ENCODE measurements at places on chromosomes 6 and 20. TPM values are rescaled to one million over a fixed set of nuclear protein-coding genes. Genes with fewer than 3 reads are reported as not detected.

GRCh38 chr20:46657137-46657536 lies 5.9 kb upstream of the SLC13A3 start:
- H3K4me3 ChIP-seq: no peak overlapping the region
- peaks cover 6% of the 10 kb centered on the region for H3K27me3 ChIP-seq
- H3K36me3 ChIP-seq: no peaks in the 10 kb centered on the region
- DNase-seq: no peak

DNA sequence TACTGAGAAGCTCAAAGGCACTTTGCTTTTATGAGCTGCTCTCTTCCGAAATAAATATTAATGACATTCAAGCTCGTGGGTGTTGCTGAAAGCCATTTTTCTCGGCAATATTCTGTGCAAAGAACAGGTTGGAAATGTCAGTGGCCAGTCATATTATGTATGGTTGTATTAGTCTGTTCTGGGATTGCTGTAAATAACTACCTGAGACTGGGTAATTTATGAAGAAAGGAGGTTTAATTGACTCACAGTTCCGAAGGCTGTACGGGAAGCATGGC lies 32.1 kb downstream of the TUBB2B start:
- H3K4me1 ChIP-seq: no peaks in the 10 kb centered on the region
- DNase-seq: no peak
- H3K4me3 ChIP-seq: no peak overlapping the region
- H3K27me3 ChIP-seq: no peaks in the 10 kb centered on the region
- H3K27ac ChIP-seq: no peak overlapping the region

ULBP2 gene
- total RNA-seq: 12.2 TPM

- no peaks in the 10 kb centered on the region for H3K36me3 ChIP-seq
- H3K4me1 ChIP-seq: peaks cover 20% of the 10 kb centered on the region
- H3K27ac ChIP-seq: no peak overlapping the region
- H3K27me3 ChIP-seq: no peaks in the 10 kb centered on the region
These were observed 42.8 kb upstream of the SLC22A23 start for GRCh38 chr6:3499603-3500002.

ENPP1 gene
- total RNA-seq: 21.5 TPM

- no peak for DNase-seq
- H3K27me3 ChIP-seq: no peaks in the 10 kb centered on the region
- H3K36me3 ChIP-seq: no peaks in the 10 kb centered on the region
- H3K4me3 ChIP-seq: no peak overlapping the region
- no peaks in the 10 kb centered on the region for H3K4me1 ChIP-seq
- H3K27ac ChIP-seq: no peak overlapping the region
These were observed 151.2 kb downstream of the RFX6 start for GRCh38 chr6:117028256-117028655.

PHACTR1 gene
- total RNA-seq: not detected

CRISP3 gene
- not detected for total RNA-seq

GRCh38 chr6:77535172-77535571 lies 71.9 kb upstream of the HTR1B start:
- no peak for DNase-seq
- H3K36me3 ChIP-seq: no peaks in the 10 kb centered on the region
- H3K27me3 ChIP-seq: no peaks in the 10 kb centered on the region
- H3K4me1 ChIP-seq: no peaks in the 10 kb centered on the region
- H3K4me3 ChIP-seq: no peak overlapping the region
- H3K27ac ChIP-seq: no peak overlapping the region

- H3K4me3 ChIP-seq: no peak overlapping the region
- H3K36me3 ChIP-seq: no peaks in the 10 kb centered on the region
- DNase-seq: no peak
- no peaks in the 10 kb centered on the region for H3K4me1 ChIP-seq
- H3K27me3 ChIP-seq: no peaks in the 10 kb centered on the region
- H3K27ac ChIP-seq: no peak overlapping the region
These were observed 55.5 kb upstream of the THEMIS start for GRCh38 chr6:127956260-127956888.

GRCh38 chr6:90538278-90539046 lies 48.4 kb downstream of the MAP3K7 start:
- no peak overlapping the region for H3K27ac ChIP-seq
- H3K27me3 ChIP-seq: no peaks in the 10 kb centered on the region
- H3K36me3 ChIP-seq: peaks cover 29% of the 10 kb centered on the region
- no peak overlapping the region for H3K4me3 ChIP-seq

COL12A1 gene
- 233 TPM for total RNA-seq

BTN1A1 gene
- total RNA-seq: not detected

PPP2R5D gene
- total RNA-seq: 78.4 TPM

DNA sequence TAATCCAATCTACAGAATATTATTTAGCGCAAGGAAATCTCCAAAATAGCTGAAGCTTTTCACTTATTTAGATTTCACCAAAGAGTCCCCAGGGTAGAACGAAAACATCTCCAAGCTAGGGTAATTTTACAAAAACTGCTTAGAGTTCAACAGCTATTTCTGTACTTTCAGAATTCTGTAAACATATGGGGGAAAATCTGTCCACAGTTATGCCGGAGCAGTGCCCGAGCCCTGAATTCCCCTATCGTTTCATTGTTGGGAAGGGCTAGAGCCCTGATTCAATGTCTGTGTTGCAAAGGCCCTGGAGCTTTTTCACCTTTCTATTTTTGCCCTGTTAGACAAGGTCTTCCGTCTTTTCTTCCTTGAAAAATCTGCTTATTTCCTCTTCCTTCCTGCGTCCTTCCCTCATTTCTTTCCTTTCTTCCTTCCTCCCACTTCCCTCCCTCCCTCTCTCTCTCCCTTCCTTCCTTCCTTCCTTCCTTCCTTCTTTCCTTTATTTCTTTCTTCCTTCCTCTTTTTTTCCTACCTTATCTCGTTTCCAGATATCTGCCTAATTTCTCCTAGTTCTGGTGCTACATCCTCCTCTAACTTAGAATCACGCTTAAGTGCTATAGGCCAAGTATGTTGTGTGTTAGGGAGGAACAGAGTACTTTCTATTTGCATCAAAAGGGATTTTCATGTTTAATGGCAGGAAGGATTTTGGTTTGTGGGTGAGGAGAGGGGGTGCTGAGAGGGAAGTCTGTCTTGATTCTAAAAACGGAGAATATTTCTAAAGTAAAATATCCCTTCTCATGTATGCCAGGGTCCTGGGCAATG lies 122.5 kb upstream of the BMP2 start:
- no peaks in the 10 kb centered on the region for H3K36me3 ChIP-seq
- H3K27me3 ChIP-seq: 0 out of 2 replicates have a peak, but pooled peaks cover 5% of the 10 kb centered on the region
- no peak for DNase-seq
- no peaks in the 10 kb centered on the region for H3K4me1 ChIP-seq

DNA sequence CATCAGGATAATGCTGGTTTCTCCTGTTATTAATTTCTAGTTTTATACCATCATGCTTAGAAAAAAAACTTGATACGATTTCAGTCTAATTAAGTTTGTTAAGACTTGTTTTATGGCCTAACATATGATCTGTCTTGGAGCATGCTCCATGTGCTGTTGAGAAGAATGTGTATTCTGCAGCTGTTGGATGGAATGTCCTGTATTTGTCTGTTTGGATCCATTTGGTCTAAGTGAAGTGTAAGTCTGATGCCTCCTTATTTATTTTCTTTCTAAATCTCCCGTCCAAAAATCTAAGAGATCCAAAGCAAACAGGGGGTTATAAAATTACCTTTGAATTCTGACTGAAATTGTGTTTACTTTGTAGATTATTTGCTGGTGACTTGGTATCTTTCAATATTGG lies 30.0 kb upstream of the PRND start:
- peaks cover 68% of the 10 kb centered on the region for H3K36me3 ChIP-seq
- no peak overlapping the region for H3K27ac ChIP-seq
- H3K27me3 ChIP-seq: no peaks in the 10 kb centered on the region
- no peak overlapping the region for H3K4me3 ChIP-seq

DHX16 gene
- total RNA-seq: 86.3 TPM

DNA sequence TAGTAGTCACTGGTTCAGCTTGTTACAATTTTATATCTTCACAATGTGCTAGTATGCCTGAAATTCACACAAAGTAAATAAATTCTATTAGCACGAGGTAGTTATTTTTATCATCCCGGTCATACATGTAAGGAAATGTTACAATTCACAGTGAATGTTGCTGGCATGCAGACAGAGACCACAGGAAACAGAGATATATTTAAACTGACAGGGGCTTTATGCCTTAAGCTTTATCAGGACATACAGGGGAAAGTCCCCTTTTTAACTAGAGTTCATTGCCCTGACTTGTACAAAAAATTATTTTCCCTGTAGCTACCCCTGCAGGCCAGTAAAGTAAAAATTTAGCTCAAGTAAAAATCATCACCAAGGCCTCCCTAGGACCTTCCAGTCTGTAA lies 712.0 kb upstream of the NRSN1 start:
- no peaks in the 10 kb centered on the region for H3K36me3 ChIP-seq
- no peaks in the 10 kb centered on the region for H3K4me1 ChIP-seq
- no peak for DNase-seq
- no peaks in the 10 kb centered on the region for H3K27me3 ChIP-seq
- no peak overlapping the region for H3K27ac ChIP-seq
- H3K4me3 ChIP-seq: no peak overlapping the region
